Kidney (tissue), 22 donors: ENCODE measurements at places on chromosomes 4 and X. TPM values are rescaled to one million over a fixed set of nuclear protein-coding genes. Genes with fewer than 3 reads are reported as not detected.

DNA sequence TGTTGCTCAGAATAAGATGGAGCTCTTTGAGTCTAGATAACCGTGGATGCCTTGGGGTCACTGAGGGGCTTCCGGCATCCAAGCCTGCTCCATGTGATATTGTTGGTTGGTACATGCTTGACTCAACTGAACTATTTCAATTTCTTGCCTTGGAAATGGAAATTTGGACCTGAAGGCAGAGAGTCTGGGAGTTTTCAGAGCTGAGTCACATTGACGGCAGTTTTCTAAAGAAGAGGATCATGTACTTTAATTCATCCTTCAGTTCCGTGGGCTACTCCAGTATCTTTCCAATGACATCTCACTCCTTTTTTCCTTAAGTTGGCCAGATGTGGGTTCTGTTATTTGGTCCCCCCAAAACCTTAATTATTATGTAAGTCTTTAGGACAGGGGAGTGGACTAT lies 100.5 kb downstream of the MFAP3L start:
- no peaks in the 10 kb centered on the region for H3K27me3 ChIP-seq
- no peak for DNase-seq
- H3K4me1 ChIP-seq: no peaks in the 10 kb centered on the region
- H3K27ac ChIP-seq: no peak overlapping the region
- H3K4me3 ChIP-seq: no peak overlapping the region

- H3K4me3 ChIP-seq: no peak overlapping the region
- H3K4me1 ChIP-seq: no peaks in the 10 kb centered on the region
- no peak for DNase-seq
- H3K27me3 ChIP-seq: no peaks in the 10 kb centered on the region
- no peaks in the 10 kb centered on the region for H3K36me3 ChIP-seq
These were observed 77.6 kb downstream of the PRKG2 start for GRCh38 chr4:81137446-81137845.

- H3K36me3 ChIP-seq: no peaks in the 10 kb centered on the region
- H3K27me3 ChIP-seq: peaks cover 9% of the 10 kb centered on the region
These were observed 600 bp downstream of the RADX start for GRCh38 chrX:106612393-106612763.

The FGF16 gene
- total RNA-seq: 0.25 TPM

- no peak overlapping the region for H3K4me3 ChIP-seq
- no peaks in the 10 kb centered on the region for H3K4me1 ChIP-seq
- H3K36me3 ChIP-seq: no peaks in the 10 kb centered on the region
- H3K27me3 ChIP-seq: no peaks in the 10 kb centered on the region
These were observed 241.7 kb upstream of the BMP3 start for GRCh38 chr4:80788798-80789197.

The PFKFB1 gene
- 0.31 TPM for total RNA-seq

DNA sequence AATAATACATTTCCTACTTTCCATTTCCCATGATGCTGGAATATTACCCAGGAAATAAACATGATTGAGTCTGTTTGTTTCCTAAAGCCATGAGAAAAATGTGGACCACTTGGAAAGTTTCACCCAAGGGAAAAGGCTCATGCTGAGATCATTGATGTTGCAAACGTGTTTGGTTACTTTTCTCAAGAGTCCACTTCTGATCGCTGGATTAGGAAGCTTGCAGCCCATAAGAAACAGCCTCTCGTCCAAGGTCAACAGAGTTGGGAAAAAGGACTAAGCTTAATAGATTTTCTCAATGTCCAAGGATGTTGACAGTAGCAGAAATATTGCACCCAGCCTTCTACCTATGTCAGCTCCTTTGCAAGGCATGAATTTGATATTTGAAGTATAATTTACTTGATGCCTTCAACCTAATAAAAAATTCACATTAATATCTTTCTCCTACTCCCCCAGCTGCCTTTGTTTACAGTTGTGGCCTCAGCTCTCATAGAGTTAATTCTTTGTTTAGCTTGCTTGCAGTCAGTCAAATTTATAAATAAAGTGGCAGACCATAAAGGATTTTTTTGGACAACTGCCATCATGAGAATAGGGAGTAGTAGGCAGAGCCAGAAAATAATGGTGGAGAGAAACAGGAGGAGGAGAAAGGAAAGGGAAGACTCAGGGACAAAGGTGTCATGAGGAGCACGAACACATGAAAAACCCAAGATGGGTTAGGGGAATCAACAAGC lies 65.6 kb upstream of the BLTP1 start:
- H3K4me3 ChIP-seq: no peak overlapping the region
- H3K36me3 ChIP-seq: no peaks in the 10 kb centered on the region
- no peaks in the 10 kb centered on the region for H3K4me1 ChIP-seq
- no peaks in the 10 kb centered on the region for H3K27me3 ChIP-seq
- no peak for DNase-seq

GRCh38 chr4:121827853-121828252 lies 4.2 kb upstream of the CCNA2 start:
- H3K4me3 ChIP-seq: no peak overlapping the region
- no peaks in the 10 kb centered on the region for H3K36me3 ChIP-seq
- DNase-seq: no peak
- no peaks in the 10 kb centered on the region for H3K4me1 ChIP-seq
- no peaks in the 10 kb centered on the region for H3K27me3 ChIP-seq
- no peak overlapping the region for H3K27ac ChIP-seq

The DCUN1D4 gene
- total RNA-seq: 50.7 TPM

The PAQR3 gene
- 11.4 TPM for total RNA-seq

The FDCSP gene
- 0.50 TPM for total RNA-seq

DNA sequence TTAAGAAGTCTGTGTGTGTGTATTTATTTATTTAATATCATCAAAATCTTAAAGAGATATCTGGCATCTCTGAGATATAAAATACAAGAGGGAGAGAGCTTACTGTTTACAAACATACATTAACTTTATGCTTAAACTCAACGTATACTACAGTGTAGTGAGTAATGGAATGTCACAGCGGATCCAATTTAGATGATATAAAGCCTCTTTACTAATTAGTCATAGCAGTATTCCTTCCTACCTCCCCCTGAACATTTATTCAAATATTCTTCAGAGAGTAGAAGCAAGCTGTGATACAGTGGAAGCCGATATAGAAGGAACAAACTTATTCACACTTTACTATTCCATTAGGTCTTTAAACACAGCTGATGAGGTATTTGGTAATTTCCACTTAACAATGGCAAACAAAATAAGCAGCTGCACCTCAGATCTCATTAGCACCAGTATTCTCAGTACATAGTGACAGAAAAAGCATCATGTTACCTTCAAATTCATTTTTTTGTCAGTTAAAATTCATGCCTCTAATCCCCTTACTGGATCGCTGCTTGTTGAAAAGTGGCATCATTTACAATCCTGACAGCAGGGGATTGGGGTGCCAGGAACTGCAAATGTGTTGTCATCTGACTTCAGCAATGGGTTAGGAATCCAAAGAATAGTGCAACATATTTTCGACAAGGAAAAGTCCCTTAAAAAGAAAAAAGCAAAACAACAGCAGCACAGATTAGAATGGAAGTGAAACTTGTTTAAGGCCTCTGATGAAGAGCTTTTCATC lies 658.7 kb upstream of the EPHA5 start:
- H3K4me3 ChIP-seq: no peak overlapping the region
- no peaks in the 10 kb centered on the region for H3K4me1 ChIP-seq
- H3K27me3 ChIP-seq: no peaks in the 10 kb centered on the region
- no peak for DNase-seq

The MAP3K15 gene
- 3.7 TPM for total RNA-seq

DNA sequence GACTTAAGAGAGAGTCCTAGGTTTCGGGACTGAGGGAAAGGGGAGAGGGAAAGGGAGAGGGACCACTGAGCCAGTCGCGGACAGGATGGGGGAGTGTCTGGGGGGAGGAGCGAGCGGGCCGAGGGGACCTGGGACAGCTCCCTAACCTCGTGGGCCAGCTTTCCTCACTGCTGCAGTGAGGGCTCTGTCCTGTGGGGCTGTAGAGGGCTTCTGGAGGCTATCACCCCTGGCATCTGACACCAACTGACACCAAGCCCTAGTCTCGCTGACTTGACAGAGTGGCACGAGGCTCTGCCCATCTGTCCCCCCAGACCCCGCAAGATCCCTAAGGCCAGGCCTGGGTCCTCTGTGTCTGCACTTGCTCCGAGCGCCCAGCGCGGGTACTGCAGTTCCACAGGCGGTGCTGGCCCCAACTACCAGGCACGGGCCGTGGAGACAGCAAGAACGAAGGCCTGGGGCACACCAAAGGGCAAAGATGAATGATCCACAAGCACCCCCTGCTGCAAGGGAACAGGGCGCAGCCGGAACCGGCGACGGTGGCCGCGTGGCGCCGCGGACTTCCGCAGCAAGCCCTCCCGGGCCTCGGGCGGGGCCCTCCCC lies 465 bp downstream of the HAUS7 start:
- peak overlapping the region; percentile 36 for H3K4me3 ChIP-seq
- DNase-seq: no peak

GRCh38 chrX:69600182-69600581 lies 15.7 kb upstream of the EDA start:
- no peak for DNase-seq
- no peaks in the 10 kb centered on the region for H3K36me3 ChIP-seq
- H3K4me1 ChIP-seq: no peaks in the 10 kb centered on the region
- H3K27me3 ChIP-seq: no peaks in the 10 kb centered on the region
- H3K4me3 ChIP-seq: no peak overlapping the region
